Common myeloid progenitor, CD34-positive (primary cell): ENCODE measurements at places on chromosomes 11 and 22.

- DNase-seq = no peak
These were observed 13.6 kb downstream of the BLID start for GRCh38 chr11:122102426-122102825.

GRCh38 chr22:32839831-32840584 lies 38.5 kb downstream of the TIMP3 start:
- peak; percentile 7 for DNase-seq

- DNase-seq = peak; percentile 38
These were observed 50.7 kb downstream of the RRAS2 start for GRCh38 chr11:14308114-14308896.

GRCh38 chr11:45107029-45107428 lies 39.4 kb upstream of the PRDM11 start:
- no peak for DNase-seq

GRCh38 chr22:28051787-28052356 lies 132.8 kb upstream of the PITPNB start:
- DNase-seq = peak; percentile 42

DNA sequence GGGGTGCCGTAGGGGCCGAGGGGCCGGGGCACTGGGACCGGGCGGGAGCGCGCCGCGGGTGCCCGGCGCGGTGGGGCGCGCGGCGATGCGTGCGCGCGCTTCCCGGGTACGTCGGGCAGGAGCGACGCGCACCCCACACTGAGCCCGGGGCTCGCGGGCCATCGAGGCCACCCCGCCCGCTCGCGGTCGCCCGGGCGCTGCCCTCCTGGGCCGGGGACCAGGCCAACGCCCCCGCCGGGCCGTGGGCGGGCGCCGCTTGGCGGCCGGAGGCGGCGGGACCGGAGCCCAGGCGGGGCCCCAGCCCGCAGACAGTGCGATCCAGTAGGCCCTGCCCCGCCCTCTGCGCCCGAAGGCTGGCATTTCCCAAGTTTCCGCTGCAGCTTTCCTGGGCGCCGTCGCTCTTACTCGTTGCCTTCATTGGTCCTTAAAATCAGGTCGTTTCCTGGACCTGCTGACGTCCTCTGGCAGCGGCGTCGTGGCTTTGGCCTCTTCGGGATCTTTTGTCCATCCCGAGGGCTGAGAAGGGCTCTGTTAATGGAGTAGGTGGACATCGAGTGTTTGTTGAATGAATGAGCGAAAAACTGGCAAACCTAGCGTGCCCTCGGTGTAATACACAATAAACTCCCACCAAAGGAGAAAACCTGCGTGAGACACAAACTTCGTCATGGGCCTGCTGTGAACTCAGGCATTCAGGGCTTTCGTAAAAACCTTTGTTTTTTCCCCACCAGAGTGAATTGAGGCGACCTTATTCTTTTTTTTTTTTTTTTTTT lies 638 bp downstream of the PARVA start:
- no peak for DNase-seq

GRCh38 chr11:120681434-120682331 lies 170.1 kb downstream of the GRIK4 start:
- DNase-seq = no peak

DNA sequence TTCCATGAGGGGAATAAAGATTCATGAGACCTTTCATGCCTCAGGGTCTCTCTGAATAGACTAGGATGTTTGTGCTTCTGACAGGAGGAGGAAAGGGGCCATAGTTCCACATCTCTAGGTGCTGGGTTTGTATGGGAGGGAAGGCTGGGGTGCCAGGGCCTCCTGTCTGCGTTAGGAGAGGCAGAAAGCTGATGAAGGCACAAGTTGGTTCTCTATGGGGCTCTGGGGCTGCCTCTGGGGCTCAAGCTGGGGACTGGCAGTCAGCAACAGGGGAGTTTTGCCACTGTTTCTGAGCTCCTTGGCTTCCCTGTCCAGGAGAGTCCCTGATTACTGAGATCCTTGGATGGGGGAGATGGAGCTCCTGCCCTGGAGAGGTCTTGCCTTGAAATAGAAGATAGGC lies 4.1 kb downstream of the KCNE3 start:
- no peak for DNase-seq

DNA sequence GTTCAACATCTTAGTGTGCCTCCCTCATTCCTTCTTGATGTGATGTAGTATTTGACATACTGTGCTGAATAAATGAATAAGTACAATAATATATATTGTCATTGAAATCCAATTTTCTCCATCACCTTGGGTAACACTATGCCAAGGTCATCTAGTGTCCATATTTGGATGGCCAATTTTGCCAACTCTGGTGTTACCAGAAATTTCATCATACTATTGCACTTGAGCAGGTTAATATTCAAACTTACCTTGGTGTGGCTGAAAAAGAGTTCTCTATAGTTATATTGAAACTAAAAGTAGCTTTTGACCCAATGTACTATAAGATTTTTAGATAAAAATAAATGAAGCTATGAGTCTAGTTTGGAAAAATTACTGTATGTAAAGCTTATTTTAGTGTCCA lies 98.2 kb upstream of the SLC6A5 start:
- DNase-seq = no peak

GRCh38 chr11:59255281-59255680 lies 42.6 kb upstream of the MPEG1 start:
- no peak for DNase-seq

GRCh38 chr11:69394869-69395246 lies 86.6 kb upstream of the LINC01488 start:
- DNase-seq = peak; percentile 19

- DNase-seq = no peak
These were observed 725 bp downstream of the CASTOR1 start for GRCh38 chr22:30288419-30289140.

DNA sequence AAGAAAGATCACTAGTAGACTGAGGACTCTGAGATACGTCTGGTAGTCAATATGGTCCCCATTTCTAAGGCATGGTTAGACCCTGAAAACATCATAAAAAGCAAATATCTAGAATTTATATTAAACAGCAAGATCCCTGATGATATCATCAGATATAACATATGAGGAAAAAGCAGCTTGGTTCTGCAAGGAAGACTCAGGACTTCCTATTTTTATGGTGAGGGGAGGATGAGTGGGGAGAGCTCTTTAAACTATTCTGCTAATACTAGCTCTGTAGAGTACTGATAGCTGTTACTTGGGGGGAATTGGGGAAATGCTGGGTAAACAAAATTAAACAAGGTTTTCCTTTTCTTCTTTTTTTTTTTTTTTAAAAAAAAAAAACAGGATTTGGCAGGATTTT lies 235.8 kb downstream of the SWAP70 start:
- no peak for DNase-seq

- DNase-seq = no peak
These were observed 339.7 kb upstream of the B3GAT1 start for GRCh38 chr11:134751766-134752165.

DNA sequence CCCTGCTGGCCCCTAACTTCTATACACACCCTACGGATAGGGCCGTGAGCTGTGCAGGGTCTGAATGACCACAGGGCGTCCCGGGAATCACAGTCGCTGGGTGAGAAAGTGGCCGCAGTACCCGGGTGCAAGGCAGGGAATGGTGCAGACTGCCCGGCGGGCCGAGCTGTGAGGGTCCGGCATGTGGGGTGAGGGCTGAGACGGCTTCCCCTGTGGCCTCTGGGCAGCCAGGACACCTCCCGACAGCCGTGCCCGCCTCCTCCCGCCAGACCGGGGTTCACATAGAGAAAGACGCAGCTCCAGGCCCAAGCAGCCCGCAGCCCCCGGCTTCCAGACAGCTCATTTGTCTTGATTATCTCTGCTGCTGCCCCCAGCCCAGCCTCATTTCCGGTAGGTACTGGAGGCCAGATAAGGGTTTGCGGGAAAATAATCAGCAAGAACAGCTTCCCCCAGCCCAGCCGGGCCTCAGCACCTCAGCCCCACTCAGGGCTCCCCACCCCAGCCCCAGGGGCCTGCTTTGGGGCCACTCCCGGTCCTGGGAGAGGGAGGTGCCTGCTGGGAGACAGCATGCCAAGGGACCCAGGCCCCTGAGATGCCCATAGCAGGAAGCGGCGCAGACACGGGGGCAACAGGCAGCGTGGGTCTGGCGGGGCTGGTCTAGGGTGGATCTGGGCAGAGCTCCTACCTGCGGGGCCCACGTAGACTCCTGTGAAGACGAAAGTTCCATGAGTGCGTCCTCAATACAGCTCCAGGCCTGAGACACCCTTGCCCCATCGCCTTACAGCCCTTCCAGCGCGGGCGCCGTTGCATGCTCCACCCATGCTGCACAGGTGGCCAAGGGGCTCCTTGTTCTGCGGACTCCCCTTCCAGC lies 123.1 kb downstream of the BRD1 start:
- DNase-seq = peak; percentile 95

DNA sequence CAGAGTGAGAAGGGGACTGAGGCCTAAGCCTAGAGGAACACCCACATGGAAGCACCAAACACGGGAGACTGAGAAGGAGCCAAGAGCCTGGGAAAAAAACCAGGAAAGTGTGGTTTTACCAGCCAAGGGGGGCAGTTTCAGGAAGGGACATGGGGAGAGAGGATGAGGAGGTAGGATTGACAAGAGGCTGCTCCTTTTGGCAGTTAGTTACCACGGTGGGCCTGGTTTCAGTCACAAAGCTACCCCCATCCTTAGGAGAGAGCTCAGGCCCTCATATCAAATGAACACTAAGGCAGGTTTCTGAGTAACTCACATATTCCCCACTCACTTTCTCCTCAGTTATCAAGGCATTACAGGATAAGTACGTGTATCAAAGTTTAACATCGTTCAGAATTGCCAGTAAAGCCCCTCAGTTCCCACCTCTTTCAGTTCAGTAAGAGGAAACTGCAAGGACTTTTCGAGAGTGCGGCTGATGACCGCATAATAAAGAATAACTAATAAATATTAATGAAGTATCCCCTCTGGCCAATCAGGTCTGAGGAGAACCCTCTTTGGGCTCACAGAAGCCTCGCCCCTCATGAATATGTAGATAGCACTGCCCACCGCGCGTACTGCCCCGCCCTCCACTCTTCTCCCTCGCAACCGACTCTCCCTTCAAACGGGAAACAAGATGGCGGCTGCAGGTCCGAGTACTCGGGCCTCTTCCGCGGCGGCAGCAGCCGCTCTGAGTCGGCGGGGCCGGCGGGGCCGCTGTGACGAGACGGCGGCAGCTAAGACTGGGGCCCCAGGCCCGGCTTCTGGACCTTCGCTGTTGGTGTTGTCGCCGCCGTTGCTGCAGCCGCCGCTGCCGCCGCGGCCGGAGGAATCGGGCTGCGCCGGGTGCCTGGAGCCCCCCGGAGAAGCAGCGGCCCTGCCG lies at the start of gene RNF169:
RNF169 (plus strand) TSS at position 639 of the 916 bp plus-strand sequence; CDS start at position 671, 32 bp downstream.
- peak; percentile 99 for DNase-seq

- peak; percentile 80 for DNase-seq
These were observed 6.8 kb downstream of the MALAT1 start for GRCh38 chr11:65505466-65506289.

GRCh38 chr11:19958204-19958603 lies 202.1 kb downstream of the DBX1 start:
- no peak for DNase-seq

GRCh38 chr22:44181033-44181911 lies 547 bp downstream of the PARVG start:
- DNase-seq = peak; percentile 84

GRCh38 chr11:22192642-22193347 lies at the start of gene ANO5:
TSS of gene ANO5 (plus strand) at chr11:22193085. CDS start at chr11:22193493, 408 bp downstream.
- peak; percentile 56 for DNase-seq

DNA sequence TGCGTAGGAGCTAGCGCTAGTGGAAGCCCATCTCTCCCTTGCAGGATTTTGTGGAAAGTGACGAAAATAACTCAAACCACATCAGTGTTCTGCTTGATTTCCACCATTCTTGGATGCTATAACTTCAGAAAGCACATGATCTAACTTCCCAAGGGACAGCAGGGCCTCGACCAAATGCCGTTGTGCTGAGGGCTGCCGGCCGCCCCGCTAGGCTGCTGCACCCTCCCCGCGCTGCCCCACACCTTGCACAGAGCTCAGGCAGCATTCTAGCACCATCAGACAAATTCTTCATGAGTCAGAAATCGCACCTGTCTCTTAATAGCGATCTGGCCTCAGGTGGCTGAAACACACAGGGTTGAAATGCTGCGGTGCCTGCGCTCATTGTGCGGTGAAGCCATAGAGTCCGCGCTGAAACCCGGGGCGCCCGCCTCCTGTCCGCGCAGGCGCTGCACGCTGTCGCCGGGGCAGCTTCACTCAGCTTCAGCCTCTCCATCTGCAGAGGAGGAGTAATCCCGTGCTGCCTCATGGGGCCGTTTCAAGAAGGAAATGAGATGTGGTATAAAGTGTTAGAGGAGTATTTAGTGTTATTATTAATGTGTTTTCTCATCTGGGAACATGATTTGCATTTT lies 59.2 kb upstream of the B3GAT1 start:
- DNase-seq = no peak

GRCh38 chr11:12161603-12162350 lies 51.4 kb downstream of the MICAL2 start:
- no peak for DNase-seq

DNA sequence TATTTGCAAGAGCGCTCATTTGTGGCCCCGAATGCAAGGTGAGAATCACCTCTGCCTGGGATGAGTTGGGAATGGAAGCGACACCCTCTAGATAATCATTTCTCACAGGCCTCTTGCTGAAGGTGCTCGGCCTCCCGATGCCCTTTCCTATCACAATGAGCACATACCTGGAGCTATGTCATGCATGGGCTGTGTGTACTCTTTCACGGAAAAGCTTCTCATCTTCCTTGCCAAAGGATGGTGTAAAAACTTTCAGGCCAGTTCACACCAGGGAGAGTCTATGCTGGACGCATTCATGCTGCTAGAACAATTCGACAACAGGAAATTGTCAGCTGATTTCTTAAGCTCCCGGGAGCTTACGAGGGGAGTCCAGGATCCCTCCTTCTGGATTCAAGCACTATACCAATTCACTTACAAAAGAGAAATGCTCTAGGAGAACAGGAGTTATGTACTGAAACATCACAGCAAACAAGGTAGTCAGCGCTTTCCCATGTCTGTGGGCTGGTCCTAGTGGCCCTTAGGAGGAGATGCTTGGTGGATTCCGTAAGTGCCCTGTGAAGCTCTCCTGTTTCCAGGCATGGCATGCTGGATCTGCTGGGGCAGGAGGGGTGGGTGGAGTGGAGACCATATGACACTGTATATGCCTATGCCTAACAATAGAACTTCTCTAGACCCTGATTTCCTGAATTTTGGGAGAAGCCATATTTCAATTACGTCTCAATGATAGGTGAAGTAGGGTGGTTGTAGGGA lies 53.1 kb upstream of the B3GAT1 start:
- DNase-seq = no peak

DNA sequence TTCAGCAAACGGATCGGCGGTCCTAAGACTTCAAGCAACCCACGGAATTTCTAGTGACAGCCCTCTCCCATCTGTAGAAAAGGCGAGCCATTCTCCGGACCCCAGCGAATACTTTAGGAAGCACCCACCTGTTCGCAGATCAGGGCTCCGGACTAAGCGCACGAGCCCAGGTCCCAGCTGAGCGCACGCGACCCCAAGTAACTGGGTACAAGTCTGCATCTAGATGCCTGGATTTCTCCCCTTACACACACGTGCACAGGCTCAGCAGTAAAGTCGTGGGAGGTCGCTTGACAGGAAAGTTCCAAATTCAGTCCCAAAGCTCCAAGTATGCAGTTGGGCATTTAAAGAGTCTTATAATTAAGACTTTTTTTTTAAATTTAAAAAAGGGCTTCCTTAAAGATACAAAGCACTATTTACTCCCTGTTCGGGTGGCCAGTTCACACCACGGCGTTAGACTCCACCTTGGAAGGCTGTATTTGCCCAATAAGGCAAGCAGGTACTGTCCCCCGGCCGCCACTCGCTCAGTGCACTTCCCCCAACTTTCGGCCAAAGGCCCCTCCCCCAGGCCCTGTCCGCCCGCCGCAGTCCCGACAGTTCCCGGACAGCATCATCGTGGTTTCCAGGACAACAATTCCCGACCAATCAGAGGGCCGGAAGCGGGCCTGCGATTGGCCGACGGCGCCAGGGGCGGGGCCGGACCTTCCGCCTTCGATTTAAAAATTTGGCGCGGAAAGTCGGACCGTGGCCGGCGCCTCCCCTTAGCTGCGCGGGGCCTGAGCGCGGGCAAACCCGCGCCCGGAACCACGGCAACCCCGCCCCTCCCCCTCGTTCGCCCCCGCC lies at the start of gene E2F8:
E2F8 (minus strand) TSS at position 526 of the 840 bp plus-strand sequence. CDS start 824 bp downstream, outside the sequence.
- peak; percentile 89 for DNase-seq
